Activated effector memory CD4-positive, alpha-beta T cell treated with Interleukin-2 at 50 U/mL for 16 hours (primary cell): ENCODE measurements at places on chromosomes 3 and 15.

DNA sequence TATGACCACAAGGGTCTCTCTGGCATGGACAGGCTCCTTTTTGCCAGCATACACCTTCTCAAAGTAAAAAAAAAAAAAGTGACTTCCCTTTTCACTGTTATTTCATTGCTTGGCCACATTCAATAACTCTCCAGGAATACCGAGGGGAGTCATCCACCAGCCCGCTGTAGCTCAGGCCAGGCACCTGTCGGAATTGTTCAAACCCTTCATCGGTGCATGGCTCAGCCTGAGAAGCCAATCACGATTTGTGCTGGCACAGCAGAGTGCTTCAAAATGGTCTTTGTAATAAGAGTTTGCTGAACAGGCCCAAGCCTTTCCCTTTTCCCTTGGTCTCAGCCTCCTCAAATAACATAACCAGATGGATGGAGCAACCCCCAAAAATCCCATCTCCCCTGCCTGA, 145.4 kb downstream of the PDZRN3 start:
- DNase-seq, result no peak

DNA sequence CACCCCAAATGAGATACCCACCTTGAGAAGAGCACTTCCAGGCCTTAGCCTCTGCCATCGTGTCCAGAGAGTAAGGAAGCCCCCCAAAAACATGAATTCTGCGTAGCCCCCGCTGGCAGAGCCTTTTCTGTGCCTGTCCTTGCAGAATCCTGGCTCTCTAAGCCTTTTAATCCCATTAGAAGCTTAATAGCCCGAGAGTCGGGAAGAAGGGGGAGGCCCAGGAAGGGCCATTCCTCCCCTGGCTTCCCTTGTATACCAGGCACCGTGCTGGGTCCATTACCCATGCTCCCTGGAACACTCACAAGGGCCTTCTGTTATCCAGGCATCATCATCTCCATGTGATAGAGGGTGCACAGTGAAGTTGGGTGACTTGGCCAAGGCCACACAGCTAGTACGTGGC, 7.1 kb downstream of the SPTBN5 start:
- DNase-seq, result no peak

DNA sequence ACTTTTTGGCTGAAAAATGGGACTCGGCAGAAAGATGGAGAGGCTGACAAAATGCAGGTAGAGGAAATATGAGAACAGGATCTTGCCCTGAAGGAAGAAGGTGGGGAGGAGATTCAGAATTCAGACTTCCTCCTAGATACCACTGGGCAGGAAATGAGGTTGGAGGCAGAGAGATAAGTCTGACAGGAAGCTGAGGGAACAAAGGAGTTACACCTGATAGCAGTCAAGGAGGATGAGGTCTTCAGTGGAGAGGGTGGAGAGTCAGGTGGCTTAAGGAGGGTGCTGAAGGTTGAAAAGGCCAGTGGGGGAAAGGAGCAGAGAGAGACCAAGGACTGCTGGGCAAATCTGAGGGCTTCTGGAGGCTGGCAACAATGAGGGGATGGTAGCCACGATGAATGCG, 56.8 kb downstream of the CCR4 start:
- DNase-seq, result no peak

DNA sequence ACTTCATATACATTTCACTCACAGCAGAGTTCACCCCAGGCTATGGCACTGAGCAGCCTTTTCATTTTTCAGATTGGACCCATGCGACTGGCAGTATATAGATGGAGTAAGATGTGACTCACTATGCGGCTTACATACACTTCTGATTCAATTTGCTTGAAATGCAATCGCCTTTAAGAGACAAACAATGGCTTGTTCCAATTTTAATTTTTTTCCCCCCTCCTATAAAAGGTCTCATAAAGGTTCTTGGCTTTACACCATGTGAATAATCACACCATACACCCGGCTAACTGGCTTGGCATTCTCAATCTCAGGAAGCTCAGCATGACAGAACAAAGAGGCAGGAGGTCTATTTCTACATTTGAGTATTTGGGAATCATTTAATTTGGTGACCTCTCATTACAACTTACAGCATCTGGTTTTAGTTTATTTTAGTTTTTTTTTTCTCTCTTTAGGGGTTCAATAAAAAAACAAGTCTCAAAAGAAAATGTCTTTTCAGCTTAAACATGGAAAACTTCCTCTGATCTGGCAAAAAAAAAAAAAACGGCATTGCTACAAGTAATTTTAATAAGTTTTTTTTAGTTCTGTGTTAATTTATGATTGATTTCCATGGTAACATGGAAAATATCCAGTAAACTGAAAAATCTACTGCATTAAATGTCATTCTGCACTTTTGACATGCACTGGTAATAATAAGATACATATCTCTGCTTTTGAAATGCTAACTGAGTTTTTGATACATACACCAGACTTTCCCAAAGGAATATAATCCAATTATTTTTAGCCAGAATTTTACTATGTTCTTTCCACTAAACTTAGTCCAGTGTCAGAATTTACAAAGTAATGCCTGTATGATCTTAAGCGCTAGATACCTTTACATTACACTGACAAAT, 38.8 kb downstream of the GADL1 start:
- DNase-seq, result no peak

- DNase-seq, result no peak
Measured at GRCh38 chr15:69090197-69090948, 70.1 kb upstream of the GLCE start.

GRCh38 chr3:49294343-49294742, 17.3 kb upstream of the C3orf62 start:
- DNase-seq, result no peak

DNA sequence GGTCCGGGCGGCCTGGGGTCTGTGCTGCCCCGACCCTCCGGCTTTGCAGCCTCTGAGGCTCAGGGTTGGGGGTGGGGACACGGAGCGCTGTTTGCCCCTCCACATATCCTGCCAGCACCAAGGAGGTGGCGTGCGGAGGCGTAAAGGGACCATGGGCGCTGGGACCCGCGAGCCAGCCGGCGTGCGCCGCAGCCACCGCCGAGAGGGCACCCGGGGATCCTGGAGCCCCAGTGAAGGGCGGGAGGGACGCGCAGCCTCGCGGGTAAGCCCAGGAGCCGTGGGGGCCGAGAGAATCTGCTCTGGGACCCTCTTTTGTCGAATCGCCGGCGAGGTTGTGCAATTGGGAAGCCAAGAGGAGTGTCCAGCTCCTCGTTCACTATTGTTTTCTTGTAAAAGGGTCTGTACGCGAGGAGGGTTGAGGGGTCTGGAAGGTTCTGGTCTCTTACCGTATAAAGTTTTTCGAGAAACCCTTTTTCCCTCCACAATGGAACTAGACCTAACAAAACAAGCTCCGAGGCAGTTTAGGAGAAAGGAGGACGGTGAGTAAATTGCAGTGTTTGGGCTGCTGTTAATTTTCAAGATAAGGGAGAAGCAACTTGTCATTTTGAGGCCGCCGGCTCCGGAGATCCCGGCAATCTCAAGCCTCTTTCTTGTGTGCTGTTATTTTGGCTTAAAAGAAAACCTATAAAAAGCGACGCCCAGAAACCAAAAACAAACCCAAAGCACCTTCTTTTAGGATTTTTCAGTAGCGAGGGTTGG, 29.9 kb upstream of the ST3GAL6 start:
- no peak for DNase-seq

DNA sequence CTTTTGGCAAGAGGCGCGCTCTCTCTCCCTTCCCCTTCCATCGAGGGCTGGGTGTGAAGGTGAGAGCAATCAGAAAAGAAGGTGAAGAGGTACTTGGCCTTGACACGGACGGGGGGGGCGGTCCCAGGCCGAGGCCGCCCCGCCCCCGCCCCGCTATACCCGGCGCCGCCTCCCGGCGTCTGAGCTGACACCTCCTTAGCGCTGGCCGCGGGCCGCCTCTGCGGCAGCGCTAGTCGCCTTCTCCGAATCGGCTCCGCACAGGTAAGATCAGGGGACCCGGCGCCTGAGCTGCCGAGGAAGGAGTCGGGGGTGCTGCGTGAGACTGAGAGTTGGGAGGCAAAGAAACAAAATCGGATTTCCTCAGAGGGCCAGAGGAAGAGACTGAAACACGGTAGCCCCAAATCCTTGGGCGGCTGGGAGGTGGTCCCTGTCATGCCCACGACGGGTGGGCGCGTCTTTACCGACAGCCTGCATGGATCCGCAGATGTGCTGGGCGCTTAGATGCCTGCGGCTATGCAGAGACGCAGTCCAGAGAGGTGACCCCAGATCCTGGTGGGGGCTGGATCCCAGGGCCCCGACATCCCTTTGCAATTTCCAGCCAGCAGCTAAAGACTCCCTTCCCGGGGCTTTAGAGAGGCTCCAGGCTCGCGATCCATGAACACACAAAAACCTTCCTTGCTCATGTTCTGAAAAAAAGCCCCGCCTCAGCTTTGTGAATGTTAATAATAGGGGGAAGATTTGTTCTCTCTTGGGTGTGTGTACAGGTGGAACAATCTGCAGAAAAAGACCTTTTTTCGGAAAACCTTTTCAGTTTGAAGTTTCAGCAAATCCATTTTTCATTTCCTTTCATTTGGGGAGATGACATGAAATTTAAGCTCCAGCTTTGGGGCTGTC, at the start of gene ENTPD3:
Gene ENTPD3 (plus strand): TSS at position 184 of the 894 bp plus-strand sequence. CDS start 874 bp downstream, outside the sequence.
- DNase-seq, result peak; percentile 6

DNA sequence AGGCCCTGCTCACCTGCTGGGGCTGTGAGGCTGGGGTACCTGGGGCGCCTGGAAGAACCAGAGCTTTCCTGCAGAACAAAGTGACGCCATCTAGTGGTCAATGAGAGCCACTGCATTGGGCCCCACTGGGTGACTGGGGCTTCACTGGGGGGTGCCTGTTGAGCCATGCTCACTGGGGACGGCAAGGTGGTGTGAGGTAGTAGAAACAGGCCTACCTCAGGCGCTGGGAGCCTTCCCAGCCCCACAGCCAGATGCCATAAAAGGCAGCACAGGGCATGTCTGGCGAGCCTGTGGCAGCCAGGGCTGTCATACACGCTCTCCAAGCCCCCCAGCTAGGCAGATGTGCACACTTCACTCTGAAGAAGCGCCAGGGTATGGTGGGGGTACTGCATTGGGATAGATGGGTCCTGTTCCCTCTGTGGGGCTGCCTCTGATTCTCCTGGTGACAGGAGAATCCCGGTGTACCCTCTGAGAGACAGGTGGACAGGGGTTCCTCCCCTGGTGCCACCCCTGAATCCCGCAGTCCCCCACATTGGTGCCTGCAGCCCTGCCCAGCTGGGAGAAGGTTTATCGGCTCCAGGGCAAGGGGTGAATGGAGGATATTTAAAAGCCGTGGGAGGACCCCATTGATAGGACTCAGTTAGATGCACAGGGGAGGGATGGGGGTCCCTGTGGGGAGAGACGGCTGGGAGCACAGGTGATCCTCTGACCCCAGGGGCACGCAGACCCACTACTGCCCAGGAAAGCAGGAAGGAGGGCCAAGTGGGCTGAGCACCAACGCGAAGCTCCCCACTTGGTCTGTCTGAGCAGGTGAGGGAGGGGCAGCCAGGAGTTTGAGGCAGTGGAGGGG, 178.8 kb downstream of the NSMCE3 start:
- DNase-seq, result peak; percentile 27

DNA sequence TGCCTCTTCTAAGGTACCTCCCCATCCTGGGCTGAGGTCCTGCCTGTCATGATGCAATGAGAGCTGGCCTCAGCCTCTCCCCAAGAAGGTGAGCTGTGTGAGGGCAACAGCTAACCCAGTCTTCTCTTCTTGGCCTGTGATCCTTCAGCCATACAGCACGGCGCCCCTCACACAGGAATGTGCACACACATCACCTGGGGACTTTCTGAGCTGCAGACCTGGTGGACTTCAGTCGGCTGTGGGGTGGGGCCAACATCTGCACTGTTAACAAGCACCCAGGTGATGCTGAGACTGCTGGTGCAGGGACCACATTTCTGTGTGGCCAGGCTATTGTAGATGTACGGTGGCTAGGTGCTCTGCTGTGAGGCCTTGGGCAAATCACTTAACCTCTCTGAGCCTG, 14.5 kb downstream of the HCN4 start:
- no peak for DNase-seq

DNA sequence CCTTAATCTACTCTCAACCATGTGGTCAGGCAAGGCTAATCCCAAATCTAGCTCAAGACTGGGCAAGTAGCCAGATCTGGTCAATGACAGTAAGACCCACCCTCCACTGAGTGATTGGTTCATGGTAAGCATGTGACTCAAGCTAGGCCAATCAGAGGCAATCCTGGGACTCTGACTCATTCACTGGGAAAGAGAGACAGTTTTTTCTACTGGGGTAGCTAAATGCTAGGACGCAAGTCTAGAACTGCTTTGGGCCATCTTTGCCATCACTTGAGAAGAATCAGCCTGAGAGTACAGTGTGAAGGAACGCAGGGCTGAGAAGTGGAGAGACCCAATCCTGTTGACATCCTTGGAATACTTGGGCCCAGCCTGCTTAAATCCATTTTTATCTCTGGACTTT, 9.4 kb upstream of the RAD18 start:
- DNase-seq, result no peak

DNA sequence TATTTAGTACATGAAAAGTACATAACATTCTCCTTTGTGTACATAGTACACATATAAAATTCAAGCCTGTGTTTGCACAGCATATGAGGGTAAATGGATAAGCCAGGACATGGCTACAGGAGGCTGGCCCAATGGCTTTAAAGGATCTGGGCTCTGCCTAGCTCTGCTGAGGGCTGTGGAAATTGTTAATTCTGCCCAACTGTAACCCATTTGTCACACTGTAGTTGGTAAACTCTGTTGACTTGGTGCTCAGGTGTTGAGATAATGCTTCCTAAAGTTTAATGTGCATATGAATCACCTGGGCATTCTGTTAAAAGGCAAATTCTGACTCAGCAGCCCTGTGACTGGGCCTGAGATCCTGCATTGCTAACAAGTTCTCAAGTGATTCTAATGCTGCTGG, 196.5 kb upstream of the ZPLD1 start:
- DNase-seq, result no peak

GRCh38 chr3:58116161-58116955, 94.4 kb downstream of the DNASE1L3 start:
- peak; percentile 38 for DNase-seq

GRCh38 chr3:134211797-134212196, 38.9 kb downstream of the RYK start:
- no peak for DNase-seq

DNA sequence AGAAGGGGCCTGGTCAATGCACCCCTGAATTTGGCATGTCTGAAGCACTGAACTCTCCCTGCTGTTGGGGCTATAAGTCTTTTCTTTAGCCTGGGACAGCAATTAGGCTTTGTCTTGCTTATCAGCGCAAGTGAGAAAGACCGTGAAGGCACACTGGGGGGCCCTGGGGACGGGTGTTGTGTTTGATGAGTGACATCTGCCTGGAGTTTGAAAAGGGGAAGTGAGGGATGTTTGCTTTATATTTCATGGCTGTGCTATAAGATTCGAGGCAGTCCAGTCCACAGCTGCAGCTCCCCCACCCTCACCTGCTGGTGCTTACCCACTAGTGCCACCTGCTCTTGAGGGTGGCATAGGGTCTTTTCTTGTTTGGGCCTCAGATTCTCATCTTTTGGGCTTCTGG, 44.8 kb downstream of the CEMIP start:
- no peak for DNase-seq

- DNase-seq, result no peak
Measured at GRCh38 chr15:47787875-47788274, 70.6 kb downstream of the SEMA6D start.

DNA sequence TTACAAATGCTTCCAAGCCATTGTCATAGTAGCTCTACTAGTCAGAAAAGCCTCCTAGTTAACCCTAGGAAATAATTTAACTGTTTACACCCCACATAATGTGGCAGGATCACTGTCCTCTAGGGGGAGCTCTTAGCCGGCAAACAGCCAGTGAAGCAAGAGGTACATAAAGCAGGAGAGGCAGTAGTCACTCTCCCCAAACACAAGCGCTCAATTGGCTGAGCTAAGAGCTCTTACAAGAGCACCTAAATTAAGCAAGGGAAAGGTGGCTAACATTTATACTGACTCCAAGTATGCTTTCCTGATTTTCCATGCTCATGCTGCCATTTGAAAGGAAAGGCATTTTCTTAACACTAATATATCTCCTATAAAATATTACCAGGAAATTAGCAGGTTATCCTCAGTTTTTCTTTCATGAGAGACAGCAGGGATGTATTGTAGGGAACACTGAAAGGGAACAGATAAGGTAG, 37.6 kb downstream of the NCEH1 start:
- peak; percentile 12 for DNase-seq
